ENCODE measurements at places on chromosomes 12 and 14.

- no peak for DNase-seq
Measured at GRCh38 chr14:81766321-81766915, 232.8 kb upstream of the SEL1L start.

DNA sequence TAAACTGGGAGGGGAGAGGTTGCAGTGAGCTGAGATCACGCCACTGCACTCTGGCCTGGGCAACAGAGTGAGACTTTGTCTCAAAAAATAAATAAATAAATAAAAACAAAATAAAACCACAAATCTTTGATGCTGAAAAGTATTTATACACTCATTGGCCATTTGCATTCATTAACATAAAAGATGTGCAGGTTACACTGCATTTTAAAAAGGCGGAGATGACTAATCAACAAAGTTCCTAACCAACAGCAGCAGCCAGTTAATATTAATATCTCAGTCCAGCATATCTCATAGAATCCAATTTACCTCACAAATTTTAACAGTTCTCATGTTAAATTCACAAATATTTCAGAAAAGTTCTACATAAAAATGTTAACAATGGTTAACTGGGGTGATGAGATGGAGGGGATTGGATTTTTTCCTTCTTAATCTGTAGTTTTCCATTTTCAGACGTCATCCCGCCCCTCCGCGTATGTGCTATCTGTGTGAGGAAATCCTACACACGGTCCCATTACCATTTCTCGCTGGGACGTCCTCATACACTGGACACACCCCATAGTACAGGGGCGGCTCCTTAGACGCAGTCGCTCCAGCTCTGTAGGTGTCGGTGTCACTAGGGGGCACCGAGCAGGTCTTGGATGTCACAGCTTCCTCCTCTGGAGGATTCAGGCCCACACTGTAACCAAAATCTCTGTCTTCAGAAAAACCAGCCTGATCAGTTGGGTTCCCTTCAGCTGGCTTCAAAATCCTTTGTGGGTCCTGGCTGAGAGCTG, 7.3 kb downstream of the ANKLE2 start:
- DNase-seq: no peak

DNA sequence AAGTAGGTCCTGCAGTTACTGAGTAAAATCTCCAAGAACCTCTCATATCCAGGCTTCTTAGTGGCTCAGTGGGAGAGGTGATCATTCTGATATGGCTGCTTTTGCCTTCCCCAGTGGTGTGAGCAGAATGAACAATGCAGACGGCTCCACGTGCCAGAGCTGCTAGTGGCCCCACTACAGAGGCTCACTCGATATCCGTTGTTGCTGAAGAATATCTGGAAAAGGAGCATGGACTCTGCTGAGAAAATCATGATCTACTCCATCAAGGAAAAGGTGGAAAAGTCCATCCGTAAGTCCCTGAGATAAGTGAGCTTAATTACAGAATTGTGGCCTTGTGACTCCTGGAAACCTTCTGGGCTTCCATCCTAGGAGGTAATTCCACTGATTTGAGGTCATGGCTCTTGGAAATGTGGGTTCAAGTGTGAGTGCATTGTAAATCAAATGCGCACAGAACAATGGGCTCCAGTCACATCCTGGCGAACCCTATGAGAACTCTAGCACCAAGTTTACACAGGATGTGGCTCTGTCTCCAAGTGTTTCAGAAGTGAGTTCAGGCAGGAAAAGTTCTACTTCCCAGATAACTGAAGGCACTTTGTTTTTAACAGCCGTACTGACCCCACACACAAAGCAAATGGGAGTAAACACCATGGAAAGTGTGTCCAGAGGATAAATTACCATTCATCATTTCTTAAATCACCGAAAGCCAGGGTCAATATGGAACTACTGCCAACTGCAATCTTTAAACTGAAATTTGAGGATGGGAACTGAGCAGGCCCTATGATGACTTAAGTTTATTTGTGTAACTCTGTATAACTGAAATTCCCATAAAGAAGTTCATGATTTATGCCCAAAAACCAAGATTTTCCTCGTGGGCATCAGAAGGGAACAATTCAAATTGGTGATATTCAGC, 51.4 kb downstream of the PLEKHG7 start:
- DNase-seq: no peak

DNA sequence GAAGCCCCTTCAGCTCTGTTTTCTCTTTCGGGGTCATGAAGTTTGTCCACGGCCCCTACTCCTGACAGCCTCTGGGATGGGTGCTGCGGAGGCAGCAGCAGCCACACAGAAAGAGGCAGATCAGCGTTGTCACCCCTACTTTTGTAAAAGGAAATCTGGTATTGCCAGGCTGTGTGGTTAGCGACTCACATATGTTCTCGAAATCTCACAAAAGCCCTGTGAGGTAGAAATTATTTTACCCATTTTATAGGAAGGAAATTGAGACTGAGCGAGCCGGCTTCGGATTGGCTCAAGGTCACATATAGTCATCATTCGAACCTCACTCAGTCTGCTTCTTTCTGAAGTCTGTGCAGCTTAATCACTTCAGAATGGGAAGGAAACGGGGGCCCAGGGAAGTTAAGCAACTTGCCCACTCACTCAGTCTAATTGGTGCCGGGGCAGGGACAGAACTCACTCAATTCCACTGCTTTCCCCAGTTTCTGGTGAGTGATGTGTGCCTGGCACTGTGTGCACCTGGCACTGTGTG, 1.1 kb upstream of the CKAP4 start:
- peak; percentile 80 for DNase-seq

GRCh38 chr12:10135126-10135525, 5.1 kb upstream of the CLEC7A start:
- DNase-seq: no peak

- peak; percentile 46 for DNase-seq
Measured at GRCh38 chr12:80121661-80122060, 22.3 kb downstream of the OTOGL start.

GRCh38 chr12:1171657-1172408, 180.8 kb downstream of the ERC1 start:
- DNase-seq: no peak

GRCh38 chr14:23248601-23249000, 10.9 kb downstream of the RNF212B start:
- no peak for DNase-seq

All from fibroblast of skin of right quadriceps (primary cell).